Activated T-helper 1 cell treated with anti-CD3 and anti-CD28 coated beads, Interleukin-2, amount 50 U/mL, for 16 hours (primary cell): ENCODE measurements at places on chromosomes 11 and 22.

- no peak for DNase-seq
Observed at GRCh38 chr11:67056267-67057204, at the start of gene RHOD. Gene RHOD (plus strand): TSS chr11:67056847. CDS start chr11:67056903, 56 bp downstream.

GRCh38 chr11:125941619-125942611 lies 3.9 kb upstream of the VSIG10L2 start:
- no peak for DNase-seq

- DNase-seq, result no peak
Observed at GRCh38 chr11:95704865-95705264, 84.7 kb downstream of the FAM76B start.

- no peak for DNase-seq
Observed at GRCh38 chr11:102488208-102488607, 35.6 kb upstream of the TMEM123 start.

DNA sequence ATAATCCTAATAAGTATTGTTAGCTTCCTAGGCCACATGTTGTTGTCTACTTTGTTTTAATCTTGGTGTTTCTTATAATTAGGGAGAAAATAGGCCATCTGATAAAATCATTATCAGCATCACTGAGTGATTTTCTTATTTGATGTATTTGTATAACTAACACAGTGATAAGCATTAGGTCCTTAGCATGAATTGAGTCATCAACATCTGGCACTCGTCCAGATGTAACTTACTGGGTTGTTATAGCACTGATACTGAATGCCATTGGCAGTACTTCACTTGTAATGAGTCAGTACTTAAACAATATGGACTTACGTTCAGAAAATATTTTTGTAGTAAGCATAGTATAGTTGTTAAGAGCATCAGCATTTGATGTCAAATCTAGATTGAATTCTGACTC lies 16.2 kb downstream of the API5 start:
- no peak for DNase-seq

DNA sequence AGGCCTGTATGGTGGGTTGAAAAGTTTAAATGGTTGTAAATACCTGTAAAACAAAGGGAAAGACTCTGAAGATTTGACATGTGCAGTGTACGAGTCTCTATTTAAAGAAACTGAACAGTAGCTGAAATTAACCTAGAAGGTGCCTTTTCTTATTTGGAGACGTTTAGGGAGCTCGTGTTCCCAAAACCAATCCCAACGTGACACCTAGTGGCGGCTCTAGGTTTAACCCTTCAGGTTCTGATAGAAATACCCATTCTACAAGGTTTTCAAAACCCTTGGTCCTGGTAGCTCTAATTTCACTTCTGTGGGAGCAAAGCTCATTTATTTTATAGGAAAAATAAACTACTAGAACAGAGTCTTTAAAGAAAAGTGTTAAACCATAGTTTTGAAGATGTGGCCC lies 258.3 kb downstream of the LRRC4C start:
- DNase-seq, result no peak

DNA sequence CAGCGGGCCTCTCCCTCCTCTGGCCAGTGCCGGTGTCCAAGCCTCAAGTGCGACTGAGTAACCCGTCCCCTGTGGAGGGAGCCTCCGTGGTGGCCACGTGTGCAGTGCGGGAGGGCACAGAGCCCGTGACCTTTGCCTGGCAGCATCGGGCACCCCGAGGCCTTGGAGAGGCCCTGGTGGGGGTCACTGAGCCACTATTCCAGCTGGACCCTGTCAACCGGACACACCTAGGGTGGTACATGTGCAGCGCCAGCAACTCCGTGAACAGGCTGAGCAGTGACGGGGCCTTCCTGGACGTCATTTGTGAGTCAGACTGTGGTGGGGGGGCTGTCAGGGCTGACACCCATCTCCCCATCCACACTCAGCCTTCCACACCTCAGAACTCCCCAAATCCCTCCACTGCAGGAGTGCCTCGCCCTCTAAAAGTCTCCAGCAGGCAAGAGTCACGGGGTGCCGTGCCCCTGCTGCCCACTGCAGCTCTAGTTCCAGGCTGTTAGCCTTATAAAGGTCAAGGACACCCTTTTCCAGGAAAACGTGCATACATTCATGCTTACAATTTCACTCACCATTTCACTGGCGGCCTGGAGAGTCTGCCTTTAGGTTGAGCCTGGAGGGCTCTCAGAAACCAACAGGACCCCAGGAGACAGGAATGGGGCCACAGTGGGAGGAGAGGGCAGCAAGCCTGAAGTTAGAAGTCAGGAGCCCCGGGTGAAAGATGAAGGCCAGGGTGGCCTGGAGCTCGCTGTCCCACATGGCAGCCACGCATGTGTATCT lies 2.6 kb downstream of the VSIG10L2 start:
- no peak for DNase-seq

DNA sequence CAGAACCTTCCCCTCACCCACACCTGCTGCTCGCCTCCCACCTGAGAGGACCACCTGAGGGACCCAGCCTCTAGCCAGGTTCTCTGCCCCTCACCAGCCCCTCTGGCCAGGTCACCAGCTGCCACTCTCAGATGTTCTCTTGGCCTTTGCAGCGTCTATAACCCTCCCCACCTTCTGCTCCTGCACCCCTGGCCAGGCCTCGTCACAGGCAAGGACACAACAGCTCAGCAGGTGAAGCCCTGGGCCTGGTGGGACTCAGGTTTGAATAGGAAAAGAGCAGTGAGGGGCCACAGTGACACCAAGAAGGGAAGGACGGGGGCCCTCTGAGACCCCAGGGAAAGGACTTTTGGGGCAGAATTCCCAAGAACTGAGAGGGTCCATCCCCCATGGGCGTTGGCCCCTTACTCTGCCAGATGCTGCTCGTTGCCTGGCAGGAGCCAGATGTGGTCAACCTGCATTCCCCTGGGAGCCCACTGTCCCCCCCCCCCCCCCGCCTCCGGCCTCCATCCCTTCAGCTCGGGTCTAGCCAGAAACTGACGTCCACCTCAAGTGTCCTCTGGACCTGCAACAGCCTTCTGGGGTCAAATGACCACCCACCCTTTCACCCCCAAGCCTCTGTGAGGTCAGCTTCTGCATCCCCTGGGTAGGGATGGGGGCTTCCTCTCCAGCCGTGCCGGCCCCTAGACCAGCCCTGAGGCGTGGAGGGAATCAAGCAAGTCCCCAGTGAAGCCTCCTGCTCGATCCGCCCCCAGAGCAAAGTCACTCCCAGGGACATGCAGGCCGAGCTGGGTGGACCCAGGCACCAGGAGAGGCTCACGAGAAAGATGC lies 28.7 kb downstream of the SBF1 start:
- no peak for DNase-seq

DNA sequence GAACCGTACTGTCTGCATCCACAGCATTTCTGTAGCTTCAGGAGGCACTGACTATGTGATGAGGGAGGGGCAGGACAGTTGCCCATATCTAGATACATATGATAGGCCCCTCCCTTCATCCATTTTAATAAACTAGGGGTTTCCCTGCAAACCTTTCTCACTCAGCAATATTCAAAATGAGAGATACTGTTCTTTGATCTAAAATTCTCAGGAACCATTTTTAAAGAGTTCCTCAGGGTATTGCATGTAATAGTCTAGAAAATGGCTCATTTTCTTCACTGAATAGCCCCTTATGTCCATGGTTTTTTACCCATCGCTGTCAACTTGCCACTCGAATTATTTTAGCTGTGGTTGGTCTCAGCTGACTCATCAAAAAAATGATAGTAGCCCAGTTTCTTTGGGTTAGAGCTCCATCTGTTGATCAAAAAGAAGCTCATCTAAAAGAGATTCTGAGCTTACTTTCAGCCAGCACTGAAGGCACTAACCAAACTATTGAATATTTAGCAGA lies 37.0 kb upstream of the DNAJB7 start:
- DNase-seq, result no peak

DNA sequence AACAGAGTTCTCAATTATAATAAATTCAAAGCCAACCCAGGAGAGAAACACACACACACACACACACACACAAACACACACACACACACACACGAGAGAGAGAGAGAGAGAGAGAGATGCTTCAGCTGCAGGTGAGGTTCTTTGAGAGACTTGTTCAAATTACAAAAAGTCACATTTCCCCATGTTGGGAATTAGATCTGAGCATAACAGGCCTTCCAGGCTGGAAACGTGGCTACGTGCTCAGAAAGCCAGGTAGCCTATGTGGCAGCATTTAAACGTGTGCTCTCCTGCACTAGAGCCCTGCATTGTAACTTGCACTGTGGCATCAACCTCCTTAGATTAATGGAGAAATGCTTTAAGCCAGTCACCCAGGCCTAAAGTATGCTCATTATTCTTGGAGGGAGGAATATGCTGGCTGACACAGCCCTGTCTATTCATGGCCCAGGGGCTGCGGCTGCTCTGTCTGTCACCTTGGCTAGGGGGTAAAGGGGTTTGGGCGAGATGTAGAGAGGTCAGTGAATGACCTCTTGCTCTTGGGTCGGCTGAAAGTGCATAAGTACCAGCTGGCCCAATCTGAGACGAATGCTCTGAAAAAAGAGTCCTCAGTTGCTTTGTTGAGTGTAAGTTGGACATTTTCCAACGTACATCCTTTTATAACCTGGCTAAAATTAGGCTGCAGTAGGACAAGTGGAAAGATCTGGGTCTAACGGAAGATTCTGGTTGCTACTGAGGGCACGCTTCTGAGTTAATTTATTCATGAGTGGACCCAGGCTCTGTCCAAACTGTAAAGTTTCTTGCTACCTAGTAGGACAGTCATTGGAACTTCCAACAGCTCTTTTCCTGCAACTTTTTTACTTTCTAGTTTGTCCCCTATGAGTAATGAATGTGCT lies 171.1 kb upstream of the SEZ6L start:
- no peak for DNase-seq

GRCh38 chr22:43230971-43231723 lies 44.2 kb upstream of the TTLL12 start:
- peak; percentile 44 for DNase-seq

- no peak for DNase-seq
Observed at GRCh38 chr11:113213549-113213948, 100.8 kb upstream of the TTC12 start.
